HepG2 (cell line): ENCODE measurements at places on chromosomes 4 and X.

DNA sequence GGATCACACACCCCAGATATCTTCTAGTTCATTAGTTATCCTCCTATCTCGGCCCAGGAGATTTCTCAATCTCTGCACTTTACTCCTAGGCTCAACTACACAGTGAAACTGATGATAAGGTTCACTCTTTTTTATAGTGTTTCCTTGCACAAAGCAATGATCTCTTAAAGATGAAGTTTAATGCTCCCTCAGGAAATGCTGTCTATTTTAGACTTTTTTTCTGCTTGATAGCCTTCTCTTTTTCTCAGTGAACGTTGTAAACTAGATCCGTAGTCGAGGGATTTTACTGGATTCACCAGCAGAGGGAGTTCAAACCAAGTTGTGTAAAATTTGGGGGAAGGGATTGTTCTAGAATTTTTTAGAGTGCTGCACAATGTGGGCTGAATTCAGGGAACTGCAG lies 269.6 kb downstream of the GBA3 start:
- DNase-seq = no peak

- no peak for DNase-seq
Measured at GRCh38 chrX:110143454-110144210, 140.7 kb downstream of the TMEM164 start.

DNA sequence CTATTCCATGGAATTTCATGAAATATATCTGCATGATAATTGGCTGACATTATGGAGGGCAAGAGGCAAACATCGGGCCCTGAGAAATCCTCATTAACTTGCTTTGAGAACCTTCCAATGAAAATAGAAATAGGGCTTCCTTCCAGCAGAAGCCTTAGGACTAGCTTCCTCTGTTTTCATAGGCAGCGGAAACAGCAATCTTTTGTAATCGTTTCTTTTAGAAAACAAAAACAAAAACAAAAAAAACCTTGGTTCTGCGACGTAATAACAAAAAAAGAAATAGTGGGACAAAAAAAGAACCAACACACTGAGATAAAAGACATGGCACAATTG lies 62.9 kb downstream of the GEMIN8 start:
- DNase-seq = no peak

DNA sequence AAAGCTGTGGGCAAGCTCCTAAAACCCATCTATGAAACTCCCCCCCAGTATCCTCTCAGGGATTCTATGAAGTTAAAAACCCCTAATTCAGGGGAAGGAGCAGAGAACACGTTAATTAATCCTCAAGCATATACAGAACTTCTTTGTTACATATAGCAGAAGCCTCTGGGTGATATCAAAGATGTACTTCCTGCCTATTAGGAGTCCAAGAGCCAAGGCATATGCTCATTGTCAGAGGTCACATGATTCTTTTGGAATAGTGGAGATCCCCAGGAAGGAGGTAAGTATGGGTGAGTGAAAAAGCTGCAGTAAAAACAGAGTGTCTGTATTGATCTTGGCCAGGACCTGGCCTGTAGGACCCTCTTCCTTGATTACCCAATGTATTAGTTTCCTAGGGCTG lies 2.9 kb upstream of the SPARCL1 start:
- no peak for DNase-seq

GRCh38 chr4:108060164-108060563 lies 70.5 kb downstream of the HADH start:
- peak; percentile 2 for DNase-seq

DNA sequence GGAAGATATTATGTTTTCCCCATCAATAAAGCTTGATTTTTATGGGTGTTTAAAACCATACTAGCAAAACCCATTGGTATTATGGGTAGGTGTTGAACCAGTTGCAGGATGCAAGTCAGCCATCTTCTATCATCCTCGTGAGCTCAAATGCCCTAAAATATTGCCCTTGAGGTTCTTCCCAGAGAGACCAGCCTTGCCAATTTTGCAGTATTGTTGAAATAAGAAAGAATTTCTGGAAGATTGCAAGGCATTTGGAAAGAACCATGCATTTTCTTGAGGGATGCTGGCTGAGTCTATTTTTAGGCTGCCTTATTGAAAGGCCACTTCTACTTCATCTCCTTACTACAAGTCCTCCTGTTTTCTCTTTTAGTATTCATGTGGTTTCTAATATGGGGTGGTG lies 60.9 kb upstream of the SOD3 start:
- DNase-seq = no peak

GRCh38 chrX:54049801-54050200 lies 5.5 kb upstream of the PHF8 start:
- no peak for DNase-seq

DNA sequence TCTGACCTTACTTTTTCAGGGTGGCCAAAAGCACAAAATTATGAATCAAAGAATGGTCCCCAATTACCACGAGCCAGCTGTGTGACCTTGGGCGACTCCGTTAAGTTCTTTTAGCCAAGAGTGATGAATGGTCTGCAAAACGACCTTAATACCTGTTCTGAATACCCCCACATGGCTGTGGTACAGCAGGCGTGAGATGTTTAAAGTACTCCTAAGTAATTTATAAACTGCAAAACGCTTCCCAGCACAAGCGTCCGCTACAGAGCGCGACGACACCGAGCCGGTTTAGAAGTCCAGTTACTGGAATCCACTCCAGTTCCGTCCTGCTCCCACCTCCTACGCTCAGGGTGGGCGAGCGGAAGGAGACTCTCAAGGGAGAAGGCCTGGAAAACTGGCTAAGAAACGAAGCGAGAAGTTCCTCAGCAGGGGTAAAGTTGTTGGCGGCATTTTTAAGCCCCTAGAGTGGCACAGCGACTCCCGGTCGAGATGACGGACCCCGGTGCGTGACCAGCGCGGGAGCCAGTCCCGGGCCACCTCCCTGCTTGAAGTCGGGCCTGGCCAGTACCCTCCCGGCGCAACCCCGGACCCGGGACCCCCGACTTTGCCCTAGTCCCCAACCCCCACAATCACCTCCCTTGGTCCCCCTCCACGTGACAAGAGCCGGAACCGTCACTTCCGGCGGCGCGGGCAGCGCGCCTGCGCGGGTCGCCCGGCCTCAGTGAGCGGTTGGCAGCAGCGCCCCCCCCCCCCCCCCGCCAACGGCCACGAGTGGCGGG lies 659 bp upstream of the BMP2K start:
- peak; percentile 71 for DNase-seq

DNA sequence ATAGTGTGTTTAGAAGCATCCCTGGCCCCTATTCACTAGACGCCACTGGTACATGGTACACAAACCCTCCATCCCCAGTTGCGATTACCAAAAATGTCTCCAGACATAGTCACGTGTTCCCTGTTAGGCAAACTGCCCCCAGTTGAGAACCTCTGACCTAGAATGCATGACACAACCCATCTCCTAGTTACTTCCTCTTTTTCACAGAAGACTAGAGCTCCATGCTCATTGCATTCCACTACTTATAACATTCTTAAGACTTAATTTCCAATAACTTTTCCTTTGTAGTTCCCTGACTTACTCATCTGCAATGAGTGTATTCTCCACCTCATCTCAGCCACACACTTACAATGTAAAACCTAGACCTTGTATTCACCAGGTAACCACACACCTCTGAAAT lies 68.6 kb downstream of the PRSS12 start:
- DNase-seq = no peak

GRCh38 chr4:26288355-26288909 lies 32.4 kb upstream of the RBPJ start:
- no peak for DNase-seq

- peak; percentile 55 for DNase-seq
Measured at GRCh38 chr4:83561381-83561780, 25.5 kb downstream of the GPAT3 start.

DNA sequence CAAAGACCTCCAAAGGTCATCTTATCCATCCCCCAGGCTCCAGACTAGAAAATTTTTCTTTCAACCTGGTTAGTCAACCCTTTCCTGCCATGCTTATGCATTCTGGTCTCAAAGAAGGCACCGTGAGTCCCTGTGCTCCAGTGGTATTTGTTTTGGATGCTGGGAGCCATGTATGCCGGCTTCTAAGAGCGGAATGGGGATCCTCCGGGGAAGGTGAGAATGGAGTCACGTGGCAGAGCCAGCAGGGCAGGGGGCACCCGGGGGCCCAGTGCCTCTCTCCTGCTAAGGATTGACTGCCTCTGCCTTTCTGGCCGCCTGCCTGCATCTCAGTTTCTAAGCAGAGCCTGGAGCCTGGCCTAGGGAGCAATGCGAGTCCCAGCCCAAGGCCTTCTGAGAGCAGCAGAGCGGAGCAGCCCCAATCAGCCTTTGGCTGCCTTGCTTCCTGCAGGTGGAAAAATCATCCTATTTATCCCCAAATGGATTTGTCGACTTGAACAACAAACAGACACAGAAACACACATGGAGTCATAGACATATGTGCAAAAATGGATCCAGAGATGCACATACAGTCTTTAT lies 141.0 kb downstream of the PJA1 start:
- DNase-seq = no peak
